ENCODE measurements at places on chromosomes 3 and 15.

DNA sequence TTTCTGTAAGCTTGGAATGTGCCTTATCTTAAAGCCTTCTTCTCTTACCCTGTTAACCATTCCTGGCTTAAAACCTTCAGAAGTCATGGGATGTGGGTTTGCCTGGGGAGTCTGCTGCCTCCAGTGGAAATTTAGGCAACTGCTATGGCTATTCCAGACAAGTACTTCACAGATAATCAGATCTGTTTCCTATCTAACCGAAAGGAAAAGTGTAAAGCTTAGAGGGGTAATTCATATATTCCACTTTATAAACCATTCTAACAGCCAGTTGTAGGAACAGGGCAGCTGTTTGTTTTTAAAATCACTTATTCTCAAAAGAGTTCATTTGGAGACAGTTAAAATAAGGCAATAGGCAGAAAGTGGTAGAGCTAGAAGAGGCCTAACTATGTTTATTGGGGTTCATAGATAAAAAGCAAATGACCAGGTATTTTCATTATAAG, 219.9 kb downstream of the TCF12 start:
- no peak for DNase-seq

- no peak for DNase-seq
Observed at GRCh38 chr3:123258359-123258758, 56.6 kb downstream of the SEC22A start.

GRCh38 chr3:117725314-117725713, 1015.7 kb downstream of the TUSC7 start:
- DNase-seq = no peak

GRCh38 chr15:81291916-81292522, 31.9 kb downstream of the STARD5 start:
- DNase-seq = no peak

DNA sequence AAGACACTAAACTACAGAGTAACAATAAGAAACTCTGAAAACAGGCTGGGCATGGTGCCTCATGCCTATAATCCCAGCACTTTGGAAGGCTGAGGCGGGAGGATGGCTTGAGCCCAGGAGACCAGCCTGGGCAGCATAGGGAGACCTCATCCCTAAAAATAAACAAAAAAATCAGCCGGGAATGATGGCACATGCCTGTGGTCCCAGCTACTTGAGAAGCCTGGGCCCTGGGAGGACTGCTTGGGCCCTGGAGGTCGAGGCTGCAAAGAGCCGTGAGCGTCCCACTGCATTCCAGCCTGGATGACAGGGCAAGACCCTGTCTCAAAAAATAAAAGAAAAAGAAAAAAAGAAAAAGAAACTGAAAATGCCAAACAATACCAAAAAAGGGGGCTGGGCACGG, 55.4 kb downstream of the TMCC1 start:
- DNase-seq = no peak

DNA sequence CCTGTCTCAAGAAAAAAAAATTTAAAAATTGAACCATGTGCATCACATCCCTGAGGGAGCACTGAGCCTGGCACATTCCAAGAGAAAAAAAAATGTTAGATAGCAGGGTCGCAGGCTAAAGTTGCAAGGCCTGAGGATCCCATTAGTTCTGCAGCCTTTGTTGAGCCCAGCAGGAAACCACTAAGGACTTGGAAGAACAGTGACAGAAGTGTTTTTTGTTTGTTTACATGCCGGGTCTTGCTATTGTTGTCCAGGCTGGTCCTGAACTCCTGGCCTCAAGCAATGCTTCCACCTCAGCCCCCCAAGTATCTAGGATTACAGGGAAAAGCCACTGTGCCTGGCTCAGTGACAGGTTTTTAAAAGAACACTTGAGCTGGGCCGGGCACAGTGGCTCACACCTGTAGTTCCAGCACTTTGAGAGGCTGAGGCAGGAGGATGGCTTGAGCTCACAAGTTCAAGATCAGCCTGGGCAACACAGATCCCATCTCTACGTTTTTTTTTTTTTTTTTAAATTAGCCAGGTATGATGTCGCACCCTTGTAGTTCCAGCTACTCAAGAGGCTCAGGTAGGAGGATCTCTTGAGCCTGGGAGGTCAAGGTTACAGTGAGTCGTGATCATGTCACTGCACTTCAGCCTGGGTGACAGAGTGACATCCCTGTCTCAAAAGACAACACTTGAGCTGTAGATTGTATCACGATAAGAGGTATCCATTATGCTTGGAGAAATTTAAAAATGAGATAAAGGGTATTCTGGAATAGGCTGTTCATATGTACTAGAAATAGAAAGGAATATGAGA, 15.2 kb downstream of the CHAC1 start:
- no peak for DNase-seq

- DNase-seq = no peak
Observed at GRCh38 chr15:72873379-72874233, 90.0 kb upstream of the ADPGK start.

All from NCI-H187 (cell line).